ENCODE measurements at places on chromosomes 1 and 21.

DNA sequence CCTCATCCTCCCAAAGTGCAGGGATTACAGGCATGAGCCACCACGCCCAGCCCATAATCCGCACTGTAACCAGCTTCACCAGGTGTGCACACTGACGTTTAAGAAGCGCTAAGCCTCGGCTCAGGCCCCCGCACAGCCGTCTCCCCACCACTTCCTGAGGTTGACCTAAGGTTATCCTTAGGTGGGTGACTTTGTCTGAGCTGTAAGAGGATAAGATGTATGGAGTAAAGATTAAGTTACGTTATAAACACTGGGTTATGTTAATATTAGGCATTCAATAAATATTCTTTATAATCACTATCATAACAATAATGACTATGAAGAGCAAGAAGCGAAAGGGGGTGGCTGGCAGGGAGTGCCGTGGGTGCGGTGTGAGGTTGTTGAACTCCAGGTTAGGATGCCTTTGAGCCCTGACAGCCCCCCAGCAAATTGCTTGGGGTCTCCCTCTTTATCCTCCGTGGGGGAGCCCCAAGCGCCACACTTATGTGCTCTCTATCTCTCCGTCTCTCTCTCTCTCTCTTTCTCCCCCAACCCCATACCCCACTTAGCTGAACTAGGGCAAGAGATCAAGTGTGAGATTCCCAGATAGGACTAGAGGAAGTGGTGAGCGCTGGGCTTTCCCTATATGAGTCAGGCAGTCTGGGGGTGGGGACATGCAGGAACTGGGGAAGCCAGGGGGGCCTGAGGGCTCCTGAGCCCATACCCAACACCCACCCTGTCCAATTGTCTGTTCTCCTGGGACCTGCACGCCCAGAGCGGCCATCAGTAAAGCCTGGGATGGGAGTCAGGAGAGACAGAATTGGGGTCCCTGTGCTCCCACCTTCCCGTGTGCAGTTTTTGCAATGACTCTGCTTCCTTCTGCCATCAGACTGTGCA lies 7.6 kb downstream of the EFHD2 start:
- peak; percentile 51 for DNase-seq

DNA sequence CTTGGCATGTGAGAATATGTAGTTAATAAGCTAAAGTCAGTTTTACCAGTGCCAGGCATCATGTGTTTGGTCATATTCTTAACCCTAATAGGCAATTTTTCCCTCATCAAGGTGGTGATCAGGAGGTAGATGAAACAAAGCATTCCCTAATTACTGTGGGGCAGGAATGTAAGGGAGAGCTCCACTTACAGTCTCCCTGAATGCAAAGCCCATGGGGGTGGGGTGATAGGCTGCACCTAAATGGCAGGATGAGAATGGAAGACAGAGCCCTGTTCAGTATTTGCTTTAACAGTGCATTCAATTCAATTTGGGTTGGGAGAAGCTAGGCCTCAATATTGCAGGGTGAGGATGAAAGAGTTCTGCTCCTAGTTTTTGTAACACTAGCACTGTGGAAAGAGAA lies 23.4 kb downstream of the ZNF678 start:
- DNase-seq: no peak

DNA sequence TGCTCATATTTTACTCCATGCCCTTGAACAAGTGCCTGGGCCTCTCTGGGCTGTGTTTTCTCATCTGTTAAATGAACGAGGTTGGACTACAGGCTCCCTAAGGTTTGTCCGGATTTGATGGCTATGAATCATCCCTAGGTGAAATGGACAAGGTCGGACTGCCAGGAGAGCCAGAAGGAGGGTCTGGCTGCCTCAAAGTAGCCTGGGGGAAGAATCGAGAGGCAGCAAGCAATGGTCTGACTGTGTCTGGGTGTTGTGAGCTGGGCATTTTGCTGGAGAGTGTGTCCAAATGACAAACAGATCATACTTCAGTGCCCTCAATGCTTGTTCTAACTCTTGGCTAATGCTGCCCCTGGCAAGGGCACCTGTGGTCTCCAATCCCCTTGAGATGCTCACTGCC lies 730.9 kb downstream of the PTPRU start:
- no peak for DNase-seq

DNA sequence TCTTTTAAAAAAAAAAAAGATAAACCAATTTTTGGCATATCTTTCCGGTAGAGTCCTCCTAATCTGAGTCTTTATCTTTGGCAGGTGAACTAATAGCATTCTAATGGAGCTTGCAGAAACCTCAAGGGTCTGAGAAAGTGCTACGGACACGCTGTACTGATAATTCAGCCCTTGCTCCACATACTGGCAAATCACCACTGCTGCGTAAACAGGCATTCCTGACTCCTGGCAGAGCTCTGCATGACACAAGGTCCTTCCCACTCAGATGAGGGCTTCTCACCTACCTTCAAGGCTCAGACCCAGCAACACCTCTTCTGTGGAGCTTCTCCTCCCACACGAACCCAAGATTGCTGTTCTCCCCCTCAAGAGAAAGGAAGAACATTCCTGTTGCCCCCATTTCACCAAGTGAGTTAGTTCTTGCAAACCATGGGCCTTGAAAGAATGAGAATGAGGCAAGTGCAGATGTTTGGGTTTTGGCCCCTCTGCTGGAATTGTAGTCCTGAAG lies 48.0 kb downstream of the LYST start:
- DNase-seq: no peak

DNA sequence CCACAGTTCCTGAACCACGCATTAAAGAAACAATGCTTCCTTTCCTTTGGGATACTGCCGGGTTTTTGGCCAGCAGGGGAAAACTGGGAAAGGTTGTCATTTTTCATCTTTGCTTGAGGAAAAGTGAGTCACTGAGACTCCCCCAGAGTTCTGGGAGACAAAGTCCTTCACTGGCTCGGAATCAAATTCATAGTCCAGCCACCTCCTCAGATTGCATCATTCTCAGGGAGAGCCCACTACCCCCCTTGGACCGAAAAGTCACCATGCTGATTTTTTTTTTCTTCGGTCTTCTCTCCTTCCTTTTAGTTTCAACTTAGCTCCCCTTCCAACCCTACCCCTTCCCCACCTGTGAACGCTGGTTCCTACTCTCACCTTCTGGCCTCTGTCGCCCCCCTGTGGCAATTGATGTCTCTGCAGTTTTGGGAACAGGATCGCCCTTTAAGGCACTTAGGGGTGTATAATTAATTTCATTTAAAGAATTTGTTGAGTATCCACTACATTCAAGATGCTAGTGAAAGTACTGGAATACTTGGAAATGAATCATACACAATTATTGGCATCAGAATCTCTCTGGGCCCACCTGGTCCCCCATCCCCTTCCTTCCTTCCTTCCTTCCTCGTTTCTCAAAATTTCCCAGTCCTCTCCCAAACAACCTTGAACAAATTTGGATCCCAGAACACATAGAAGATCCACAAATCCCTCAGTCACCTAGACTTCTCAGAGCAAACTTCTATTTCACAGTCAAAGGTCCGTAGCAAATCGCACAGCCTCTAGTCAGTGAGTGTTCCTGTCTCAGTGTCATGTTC lies 6.9 kb downstream of the ACKR1 start:
- peak; percentile 72 for DNase-seq

DNA sequence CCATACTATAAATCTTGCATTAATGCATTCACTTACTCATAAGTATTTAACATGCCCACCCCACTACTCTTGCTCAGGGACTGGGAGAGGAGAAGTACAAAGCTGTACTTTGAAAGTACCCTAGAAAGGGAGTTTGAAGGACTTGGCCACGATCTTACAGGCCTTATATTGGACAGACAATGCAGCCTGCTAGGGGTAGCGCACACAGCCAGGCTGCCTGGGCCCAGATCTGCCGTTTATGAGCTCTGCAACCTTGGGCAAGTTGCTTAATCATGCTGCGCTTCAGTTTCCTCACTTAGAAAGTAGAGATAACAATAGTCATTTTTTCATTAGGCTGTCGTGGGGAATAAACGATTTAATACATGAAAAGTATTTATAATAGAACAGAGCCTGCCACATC lies 110.1 kb downstream of the CDC7 start:
- DNase-seq: no peak

Data from activated CD4-positive, alpha-beta T cell treated with anti-CD3 and anti-CD28 coated beads for 48 hours (primary cell).